Gastrocnemius medialis (tissue), 4 donors: ENCODE measurements at places on chromosomes 7 and 10. TPM values are rescaled to one million over a fixed set of nuclear protein-coding genes. Genes with fewer than 3 reads are reported as not detected.

The PDE1C gene
- total RNA-seq = 0.85 TPM

The SLC18A2 gene
- 0.10 TPM for total RNA-seq

The FKBP9 gene
- total RNA-seq = 32.1 TPM

The TASOR2 gene
- 78.0 TPM for total RNA-seq

GRCh38 chr10:70956029-70956759 is 67.8 kb upstream of the PCBD1 start:
- H3K27ac ChIP-seq = no peak overlapping the region
- no peaks in the 10 kb centered on the region for H3K36me3 ChIP-seq
- no peak for DNase-seq
- no peaks in the 10 kb centered on the region for H3K4me1 ChIP-seq
- no peaks in the 10 kb centered on the region for H3K27me3 ChIP-seq

DNA sequence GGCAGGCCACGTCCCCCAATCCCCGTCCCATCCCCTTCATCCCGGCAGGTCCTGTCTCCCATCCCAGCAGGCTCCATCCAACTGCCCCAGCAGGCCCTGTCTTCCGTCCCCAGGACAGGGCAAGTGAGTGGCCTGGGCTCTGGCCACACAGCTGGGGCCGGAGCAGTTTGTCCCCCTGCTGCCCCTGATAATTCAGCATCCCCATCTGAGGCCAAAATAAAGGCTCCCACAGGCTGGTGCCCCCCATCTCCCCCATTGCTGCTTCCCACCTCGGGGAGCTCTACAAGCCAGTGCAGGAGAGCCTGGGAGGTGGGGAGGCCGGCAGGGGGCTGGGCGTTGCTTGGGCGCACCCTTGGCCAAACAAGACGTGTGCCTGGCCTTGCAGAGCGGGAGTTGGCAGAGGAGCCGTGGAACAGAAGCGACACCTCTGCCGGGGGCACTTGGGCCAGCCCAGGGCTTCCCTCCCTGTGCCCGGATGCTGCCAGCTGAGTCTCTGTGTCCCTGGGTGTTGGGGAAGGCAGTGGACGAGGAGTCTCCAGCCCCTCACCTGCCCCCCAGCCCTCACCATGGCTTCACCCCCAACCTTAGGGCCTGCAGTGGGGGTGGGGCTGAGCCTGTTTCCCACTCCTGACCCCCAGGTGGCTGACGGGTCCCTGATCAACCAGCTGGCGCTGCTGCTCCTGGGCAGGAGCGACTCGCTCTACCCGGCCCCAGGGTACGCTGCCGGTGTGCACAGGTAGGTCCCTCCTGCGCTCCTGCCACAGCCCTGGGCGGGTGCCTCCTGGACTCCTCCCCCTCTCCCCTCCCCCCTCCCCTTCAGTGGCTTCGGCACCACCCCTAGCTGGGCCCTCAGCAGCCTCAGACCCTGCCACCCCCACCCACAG is 14.0 kb downstream of the AP5Z1 start:
- H3K27ac ChIP-seq = no peak overlapping the region
- no peak overlapping the region for H3K4me3 ChIP-seq
- H3K36me3 ChIP-seq = no peaks in the 10 kb centered on the region
- no peaks in the 10 kb centered on the region for H3K4me1 ChIP-seq
- H3K27me3 ChIP-seq = no peaks in the 10 kb centered on the region

- DNase-seq = no peak
- no peaks in the 10 kb centered on the region for H3K36me3 ChIP-seq
- H3K4me3 ChIP-seq = no peak overlapping the region
- H3K4me1 ChIP-seq = no peaks in the 10 kb centered on the region
- H3K27ac ChIP-seq = no peak overlapping the region
Observed at GRCh38 chr7:79880312-79880711, 254.3 kb upstream of the GNAI1 start.

- DNase-seq = no peak
- no peaks in the 10 kb centered on the region for H3K36me3 ChIP-seq
- no peaks in the 10 kb centered on the region for H3K27me3 ChIP-seq
- peaks cover 6% of the 10 kb centered on the region for H3K4me1 ChIP-seq
- H3K27ac ChIP-seq = no peak overlapping the region
- no peak overlapping the region for H3K4me3 ChIP-seq
Observed at GRCh38 chr10:121772884-121773283, 154.9 kb downstream of the ATE1 start.

DNA sequence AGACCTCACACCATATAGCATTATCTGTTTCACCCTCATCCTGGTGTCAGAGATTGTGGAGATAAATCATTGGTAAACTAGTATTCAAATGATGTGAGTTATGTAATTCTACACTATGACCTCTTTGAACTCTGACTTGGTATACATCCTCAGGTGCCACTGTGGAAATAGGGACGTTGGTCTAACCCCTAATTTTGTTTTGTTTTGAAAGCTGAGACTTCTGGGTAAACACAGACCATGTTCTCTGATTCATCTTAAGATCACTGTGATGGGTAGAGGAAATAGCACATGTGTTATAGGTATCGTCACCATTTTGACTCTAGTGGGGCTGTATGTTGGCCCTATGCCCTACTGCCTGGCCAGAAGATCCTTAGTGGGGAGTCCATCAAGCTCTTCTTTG is 241.6 kb downstream of the CCDC7 start:
- no peaks in the 10 kb centered on the region for H3K36me3 ChIP-seq
- H3K4me1 ChIP-seq = no peaks in the 10 kb centered on the region
- no peak for DNase-seq
- no peaks in the 10 kb centered on the region for H3K27me3 ChIP-seq

DNA sequence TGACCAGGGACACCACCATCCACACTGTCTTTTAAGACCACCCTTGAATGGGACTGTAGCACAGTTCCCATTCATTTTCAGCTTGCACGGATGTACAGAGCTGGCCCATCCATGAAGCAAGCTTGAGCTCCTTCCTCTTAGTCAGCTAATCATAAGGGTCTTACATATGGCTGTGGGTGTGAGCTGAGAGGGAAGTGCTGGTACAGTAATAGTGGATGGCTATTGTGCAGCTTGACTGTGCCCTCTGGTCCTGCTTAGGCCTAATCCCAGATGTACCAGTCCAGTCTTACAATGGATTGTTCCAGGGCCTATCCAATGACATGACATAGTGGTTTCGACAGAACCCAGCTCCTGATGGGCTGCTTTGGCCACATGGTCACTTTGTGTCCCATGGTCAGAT is 96.9 kb upstream of the ZNF438 start:
- no peak overlapping the region for H3K4me3 ChIP-seq
- H3K36me3 ChIP-seq = no peaks in the 10 kb centered on the region
- no peaks in the 10 kb centered on the region for H3K27me3 ChIP-seq
- peaks cover 3% of the 10 kb centered on the region for H3K4me1 ChIP-seq

- DNase-seq = no peak
- H3K4me1 ChIP-seq = peaks cover 14% of the 10 kb centered on the region
- H3K27ac ChIP-seq = no peak overlapping the region
- H3K4me3 ChIP-seq = no peak overlapping the region
- no peaks in the 10 kb centered on the region for H3K27me3 ChIP-seq
Observed at GRCh38 chr10:86481761-86482160, 39.8 kb downstream of the WAPL start.

GRCh38 chr7:21364801-21365271 is 63.0 kb upstream of the SP4 start:
- no peaks in the 10 kb centered on the region for H3K36me3 ChIP-seq
- H3K27ac ChIP-seq = no peak overlapping the region
- H3K4me1 ChIP-seq = no peaks in the 10 kb centered on the region
- H3K4me3 ChIP-seq = no peak overlapping the region

- H3K4me3 ChIP-seq = no peak overlapping the region
- no peak for DNase-seq
- H3K36me3 ChIP-seq = no peaks in the 10 kb centered on the region
- peaks cover 20% of the 10 kb centered on the region for H3K27me3 ChIP-seq
- no peak overlapping the region for H3K27ac ChIP-seq
Observed at GRCh38 chr10:101165736-101166135, 34.6 kb downstream of the TLX1 start.

GRCh38 chr10:104220522-104220921 is 11.6 kb downstream of the CFAP43 start:
- no peaks in the 10 kb centered on the region for H3K4me1 ChIP-seq
- DNase-seq = no peak
- no peak overlapping the region for H3K4me3 ChIP-seq
- no peaks in the 10 kb centered on the region for H3K27me3 ChIP-seq
- H3K36me3 ChIP-seq = no peaks in the 10 kb centered on the region
